Hematopoietic multipotent progenitor cell treated with erythropoietin and hydrocortisone succinate and interleukin-3 and kit ligand, for 15 days (in vitro differentiated cells): ENCODE measurements at places on chromosomes 5 and 9.

DNA sequence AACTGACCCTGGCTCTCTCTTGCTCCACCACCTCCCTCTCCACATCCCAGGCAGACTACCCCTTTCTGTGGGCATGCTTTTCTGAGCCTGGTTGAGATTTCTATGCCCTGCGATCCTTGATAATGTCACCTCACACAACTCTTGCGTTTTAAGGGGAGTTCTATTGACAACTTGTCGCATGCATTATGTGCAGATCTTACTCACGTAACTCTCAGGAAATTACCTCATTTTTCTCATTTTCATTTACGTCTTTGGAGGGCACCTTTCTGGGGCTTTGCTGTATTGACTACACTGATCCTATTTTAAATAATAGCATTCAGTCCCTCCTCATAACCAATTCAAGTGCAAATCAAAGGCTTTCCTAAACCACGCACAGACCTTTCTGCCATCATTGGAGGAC is 140.4 kb upstream of the WWC1 start:
- DNase-seq = no peak

- no peak for DNase-seq
Measured at GRCh38 chr9:88990041-88990728, 1.1 kb upstream of the S1PR3 start.

- DNase-seq = no peak
Measured at GRCh38 chr9:125430161-125431011, 168.8 kb downstream of the GAPVD1 start.

DNA sequence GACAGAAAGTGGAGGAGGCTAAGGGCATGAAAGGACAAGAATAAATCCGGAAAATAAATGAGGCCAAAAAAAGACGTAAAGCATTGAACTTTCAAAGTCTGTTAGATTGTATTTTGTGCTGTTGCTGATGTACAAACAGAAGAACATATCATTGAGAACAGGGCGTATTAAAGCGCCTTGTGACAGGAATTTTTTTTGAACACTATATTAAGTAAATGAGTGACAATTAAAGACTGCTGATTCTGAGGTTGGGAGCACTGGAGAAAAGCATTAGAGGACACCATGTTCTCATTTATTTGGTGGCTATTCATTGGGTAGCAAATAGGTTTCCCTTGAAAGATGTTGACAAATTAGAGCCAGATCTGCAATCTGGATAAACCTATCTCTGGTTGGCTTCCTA is 137.3 kb upstream of the SGCD start:
- no peak for DNase-seq
